ENCODE measurements at places on chromosomes 6 and 20.

DNA sequence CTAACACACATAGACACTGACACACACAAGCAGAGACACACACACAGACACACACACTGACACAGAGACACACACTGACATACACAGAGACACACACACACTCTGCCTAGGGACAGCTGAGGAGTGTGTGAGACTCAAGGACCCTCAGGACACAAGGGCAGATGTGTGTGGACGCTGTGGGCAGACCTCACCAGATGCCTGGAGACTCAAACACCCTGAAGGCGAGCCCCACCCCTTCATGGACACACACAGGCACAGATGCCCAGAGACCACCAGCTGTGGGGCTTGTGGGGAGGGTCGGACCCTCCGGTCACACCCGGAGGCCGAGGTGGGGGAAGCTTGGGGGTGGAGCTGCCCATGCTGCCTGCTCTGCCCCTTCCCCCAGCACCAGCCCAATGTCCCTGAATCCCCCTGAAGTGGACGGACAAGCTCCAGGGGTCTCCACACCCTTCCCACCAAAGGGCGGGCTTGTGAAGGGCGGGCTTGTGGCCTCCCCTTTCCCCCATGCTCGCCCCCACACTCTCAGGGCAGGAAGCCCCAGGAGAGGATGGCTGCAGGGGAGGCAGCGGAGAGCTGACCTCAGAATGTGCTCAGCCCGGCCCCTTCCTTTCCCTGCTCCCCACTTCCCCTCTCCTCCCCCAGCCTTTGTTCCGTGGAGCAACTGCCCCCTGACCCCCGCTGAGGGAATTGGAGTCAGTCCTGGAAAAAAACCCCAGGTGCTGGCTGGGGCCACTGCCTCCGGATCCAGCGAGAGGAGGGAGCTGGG, 13.9 kb upstream of the ABHD16B start:
- no peak for DNase-seq

GRCh38 chr20:917416-917815, 1.3 kb upstream of the ANGPT4 start:
- no peak for DNase-seq

- DNase-seq = no peak
These were observed 248.0 kb upstream of the PRDM1 start for GRCh38 chr6:105838171-105838570.

DNA sequence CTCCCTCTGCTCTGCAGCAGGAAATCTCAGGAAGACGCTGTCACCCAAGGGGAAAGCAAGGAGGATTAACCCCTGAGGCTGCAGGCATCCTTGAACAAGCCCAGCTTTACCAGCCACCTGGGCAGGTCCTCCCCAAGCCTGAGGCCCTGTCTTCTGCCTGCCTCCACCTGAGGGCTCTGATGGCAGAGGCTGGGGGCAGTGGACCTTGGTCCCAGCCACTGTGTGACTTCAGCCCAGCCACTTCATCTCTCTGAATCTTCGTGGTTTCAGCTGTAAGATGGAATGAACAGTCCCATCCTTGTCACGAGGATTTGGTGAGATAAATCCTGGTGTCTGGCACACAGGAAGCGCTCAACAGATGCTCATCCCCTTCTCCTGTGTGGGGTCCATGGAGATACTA, 8.5 kb upstream of the VSTM2L start:
- DNase-seq = no peak

DNA sequence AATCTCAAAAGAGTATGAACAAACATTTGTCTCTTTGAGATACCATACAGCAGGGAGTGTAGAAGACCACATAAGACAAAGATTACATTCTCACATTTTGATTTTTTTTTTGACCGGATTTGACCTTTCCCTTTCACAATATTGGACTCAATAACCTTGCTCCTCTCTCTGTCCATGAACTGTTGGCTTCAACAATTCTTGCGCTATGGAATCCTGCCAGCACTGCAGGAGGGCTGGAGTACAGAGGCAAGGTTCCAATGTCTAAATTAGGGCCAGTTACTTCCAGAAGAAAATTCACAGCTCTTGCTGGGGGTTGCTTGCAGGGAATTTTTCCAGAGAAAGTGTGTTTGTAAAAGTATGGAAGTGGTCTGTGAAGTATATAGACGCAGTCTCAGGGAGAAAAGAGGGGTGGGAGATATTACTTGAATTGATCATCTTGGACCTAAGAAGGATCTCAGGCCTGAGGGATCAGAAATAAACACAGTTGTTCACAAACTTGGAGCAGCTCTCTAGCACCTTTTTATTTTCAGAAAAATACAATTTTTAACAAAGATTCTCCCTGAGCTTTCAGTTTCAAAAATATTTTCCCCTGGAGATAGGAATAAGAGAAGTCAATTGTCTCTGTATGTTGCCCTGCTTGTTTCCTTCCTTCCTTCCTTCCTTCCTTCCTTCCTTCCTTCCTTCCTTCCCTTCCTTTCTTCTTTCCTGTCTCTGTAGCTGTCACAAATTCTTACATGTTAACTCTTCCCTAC, 765.9 kb downstream of the BCKDHB start:
- no peak for DNase-seq

GRCh38 chr20:19378058-19378457, 165.6 kb downstream of the SLC24A3 start:
- DNase-seq = no peak

DNA sequence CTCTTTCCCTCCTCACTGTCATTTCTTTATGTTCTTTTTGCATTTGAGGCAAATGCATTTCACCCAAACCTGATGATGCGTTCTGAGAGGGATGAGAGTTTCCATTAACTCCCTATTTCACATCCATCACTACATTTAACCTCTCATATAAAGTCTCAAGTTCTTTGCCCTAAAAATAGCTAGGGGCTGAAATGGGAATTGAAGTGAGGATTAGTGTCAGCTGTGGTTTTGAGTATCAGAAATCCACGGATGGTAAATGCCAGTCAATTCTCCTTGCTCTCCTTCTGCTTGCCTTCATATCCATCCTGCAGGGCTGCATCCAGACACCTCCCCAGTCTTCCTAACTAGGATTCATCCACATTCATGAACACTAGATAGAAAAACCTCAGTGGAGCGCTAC, 10.0 kb upstream of the DTNBP1 start:
- DNase-seq = no peak

DNA sequence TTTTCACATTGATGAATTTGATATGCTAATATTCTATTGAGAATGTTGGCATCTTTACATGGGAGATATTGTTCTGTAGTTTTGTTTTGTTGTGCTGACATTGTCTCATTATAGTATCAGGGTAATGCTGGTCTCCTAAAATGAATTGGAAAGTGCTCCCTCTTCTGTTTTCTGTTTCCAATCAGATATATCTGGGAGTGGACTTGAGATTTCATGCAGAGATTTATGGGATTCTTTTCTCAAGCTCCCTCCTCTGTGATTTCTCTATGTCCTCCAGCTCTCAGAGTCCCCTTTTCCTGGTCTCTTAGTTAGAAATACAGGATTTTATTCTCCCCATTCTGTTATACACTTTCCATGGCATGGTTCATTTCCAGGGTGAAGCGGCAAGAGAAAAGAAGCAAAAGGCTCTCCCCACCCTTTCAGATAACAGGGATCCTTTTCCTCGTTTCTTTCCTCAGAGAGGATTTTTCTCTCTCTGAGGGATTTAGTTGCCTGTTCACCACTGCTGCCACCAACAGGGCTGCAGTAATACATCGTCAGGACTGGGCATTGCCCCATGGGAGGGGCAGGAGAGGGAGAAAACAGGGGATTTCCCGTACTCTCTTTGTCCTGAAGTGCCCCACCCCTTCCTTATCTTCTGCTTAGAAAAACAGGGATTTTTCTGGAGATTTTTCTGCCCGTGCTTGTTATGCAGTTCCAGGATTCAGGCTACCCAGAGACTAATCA, 59.3 kb upstream of the STMND1 start:
- DNase-seq = no peak

DNA sequence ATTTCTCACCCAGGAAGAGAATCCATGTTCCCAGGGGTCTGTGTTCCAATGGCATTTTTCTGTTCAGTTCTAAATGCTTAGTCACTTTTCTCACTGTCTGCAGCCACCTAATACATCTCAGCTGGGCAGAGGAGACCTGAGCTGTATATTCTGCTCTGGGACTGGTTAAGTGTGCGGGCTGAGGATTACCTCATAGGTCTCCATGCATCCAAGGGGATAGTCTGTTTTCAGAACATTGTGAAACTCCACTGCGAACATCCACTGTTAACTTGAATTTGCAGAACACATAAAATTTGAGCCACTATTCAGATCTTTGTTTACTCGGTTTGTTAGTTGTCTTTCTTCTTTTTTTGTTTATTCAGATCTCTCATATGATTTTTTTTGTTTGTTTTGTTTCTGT, 947.1 kb downstream of the TFAP2A start:
- DNase-seq = no peak

DNA sequence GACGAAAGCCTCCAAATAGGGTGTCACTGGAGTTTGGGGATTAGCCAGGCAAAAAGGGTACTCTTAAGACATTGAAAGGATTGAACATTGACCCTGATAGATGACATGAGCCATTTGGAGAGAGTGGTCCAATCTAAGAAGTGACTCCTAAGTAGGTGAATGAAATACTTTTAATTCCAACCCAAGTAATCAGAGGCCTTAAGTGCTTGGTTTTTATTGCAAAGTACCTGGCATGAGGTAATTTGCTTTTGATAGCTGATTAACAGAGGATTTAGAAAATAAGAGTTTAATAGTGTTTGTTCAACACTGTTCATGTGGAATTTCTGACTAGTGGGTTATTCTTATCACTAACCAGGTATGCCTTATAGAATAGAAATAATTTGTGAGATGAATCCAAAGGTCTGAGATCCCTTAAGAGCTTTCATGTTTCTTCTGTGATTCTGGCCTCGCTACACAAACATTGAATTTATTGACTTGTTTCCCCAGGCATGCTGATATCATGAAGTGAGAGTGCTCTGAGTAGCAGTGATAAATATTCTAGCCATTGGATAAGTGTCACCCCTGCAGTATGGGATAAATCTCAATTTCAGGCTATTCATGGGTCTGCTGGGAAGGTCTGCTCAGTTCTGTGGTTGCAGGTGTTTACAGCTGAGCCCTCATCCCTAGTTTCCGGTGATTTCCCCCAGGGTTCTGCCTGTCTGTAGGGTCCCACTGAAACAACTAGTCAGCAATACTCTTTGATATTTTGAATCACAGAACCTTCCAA, 6.5 kb downstream of the NCOA7 start:
- no peak for DNase-seq

DNA sequence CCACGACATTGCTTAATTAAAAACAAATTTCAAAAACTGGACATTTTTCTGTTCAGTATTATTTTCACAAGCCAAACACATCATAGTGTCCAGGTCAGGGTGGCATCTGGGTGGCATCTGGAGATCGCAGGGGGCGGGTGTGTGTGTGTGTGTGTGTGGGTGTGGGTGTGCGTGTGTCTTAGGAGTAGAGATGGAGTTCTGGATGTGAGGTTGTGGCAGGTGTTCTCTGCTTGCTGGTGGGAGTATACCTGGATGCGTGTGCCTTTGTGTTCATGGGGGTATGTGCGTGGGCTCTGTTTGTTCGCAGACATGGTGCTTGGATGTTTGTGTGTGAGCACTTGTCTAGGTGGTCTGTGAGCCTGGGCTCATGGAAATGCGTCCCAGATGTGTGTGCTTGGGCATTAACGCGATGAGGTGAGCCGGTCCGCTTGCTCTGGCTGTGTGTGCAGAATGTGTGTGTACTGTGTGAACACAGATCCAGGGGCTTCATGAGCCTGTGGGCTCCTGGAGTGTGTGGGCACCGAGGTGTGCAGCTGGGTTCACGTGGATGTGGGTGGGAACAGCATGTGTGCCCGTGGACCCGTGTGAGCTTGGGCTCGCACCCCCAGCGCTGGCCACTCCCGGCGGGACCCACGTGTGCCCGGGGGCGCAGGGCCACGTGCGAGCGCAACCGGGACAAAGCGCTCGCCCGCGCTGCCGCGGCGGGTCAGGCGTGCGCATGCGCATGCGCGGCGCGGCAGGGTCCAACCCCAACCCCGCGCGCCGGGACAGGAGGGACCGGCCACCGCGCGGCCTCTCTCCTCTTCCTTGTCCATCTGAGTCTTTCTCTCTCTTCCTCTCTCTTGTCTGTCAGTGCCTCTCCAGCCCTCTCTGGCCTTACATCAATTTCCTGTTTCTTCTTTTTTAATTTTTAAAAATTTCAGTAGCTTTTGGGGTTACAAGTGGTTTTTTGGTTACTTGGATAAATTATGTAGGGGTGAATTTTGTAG, 60.4 kb downstream of the SRC start:
- peak; percentile 11 for DNase-seq

DNA sequence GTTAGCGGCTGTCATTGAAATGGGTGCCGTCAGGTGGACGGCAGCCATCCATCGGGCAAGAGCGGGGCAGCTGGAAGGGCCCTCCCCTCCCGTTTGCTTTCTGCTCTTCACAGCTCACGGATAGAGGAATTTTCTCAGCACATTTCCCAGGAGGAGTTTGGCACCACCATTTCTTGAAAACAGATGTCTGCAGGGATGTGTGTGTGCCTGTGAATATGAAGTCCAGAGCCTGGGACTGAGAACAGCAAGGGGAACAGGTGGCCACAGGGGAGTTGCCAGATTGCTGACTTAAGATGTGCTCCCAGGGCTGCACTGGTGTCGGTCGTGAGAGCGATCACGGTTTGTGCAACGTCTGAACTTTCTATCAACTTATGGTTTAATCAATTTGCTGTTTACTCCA, 22.1 kb upstream of the ECI2 start:
- DNase-seq = no peak

DNA sequence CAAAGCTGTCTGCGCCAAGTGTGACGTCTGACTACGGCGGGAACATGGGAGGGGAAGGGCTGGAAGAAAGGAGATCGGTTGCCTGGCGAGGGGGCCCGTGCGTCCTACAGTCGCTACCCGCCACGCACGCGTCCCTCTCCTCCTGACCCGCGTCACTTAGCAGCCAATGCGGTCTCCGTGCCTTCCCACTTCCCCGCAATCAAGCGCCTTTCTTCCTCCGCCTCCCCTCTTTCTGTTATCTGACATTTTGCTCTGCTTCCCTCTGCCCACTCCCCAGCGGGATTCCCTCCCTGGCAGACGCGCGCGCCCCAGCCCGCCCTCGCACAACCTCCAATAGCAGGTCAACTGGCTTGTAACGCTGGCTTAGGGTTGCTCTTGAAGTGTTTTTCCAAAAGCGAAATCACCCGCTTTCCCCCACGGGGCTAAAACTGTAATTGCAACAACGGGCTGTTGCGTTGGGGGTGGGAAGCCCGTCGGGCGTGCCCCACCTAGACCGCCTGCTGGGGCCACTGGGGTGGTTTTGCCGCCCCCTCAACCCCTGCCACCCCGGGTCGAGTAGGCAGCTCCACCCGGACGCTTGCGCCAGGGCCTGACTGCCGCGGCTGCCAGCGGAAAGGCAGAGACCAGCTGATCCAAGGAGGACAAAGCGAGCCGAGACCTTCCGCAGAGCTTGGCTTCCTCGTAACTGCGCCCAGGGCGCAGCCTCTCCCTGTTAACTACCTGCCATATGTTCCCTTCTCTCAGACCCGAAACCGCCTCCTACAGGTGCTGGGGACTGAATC, 6.2 kb upstream of the SOX4 start:
- no peak for DNase-seq

GRCh38 chr20:14861028-14861699, 523.8 kb upstream of the FLRT3 start:
- no peak for DNase-seq

DNA sequence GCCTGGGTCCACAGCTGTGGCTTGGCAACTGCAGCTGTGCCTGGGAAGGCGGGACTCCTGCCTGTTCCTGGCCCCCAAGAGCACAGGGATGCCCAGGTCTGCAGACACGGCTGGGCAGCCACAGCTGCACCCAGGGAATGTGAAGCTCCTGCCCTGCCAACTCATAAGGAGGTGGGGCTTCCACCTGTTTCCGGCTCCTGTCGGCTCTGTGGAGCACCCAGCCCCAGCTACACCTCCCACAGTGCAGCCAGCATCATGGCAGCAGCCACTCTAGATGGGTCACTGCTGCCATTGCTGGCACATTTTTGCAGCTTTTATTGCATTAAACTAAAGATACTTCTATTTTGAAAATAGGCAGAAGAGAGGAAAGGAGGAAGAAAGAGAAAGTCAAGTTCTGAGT, 207.9 kb downstream of the SAMD5 start:
- no peak for DNase-seq

Measured in activated T-helper 9 cell treated with anti-CD3 and anti-CD28 coated beads, Interleukin-2, amount 50 U/mL, for 16 hours (primary cell).